ENCODE measurements at places on chromosomes 7 and 10. TPM values are rescaled to one million over a fixed set of nuclear protein-coding genes. Genes with fewer than 3 reads are reported as not detected.

GLUD1 gene
- total RNA-seq: 137 TPM

HDAC9 gene
- total RNA-seq: 40.6 TPM

CFTR gene
- 0.09 TPM for total RNA-seq

GNGT1 gene
- not detected for total RNA-seq

ECHDC3 gene
- 0.98 TPM for total RNA-seq

HKDC1 gene
- total RNA-seq: 0.16 TPM

LZTS2 gene
- total RNA-seq: 91.7 TPM
